ENCODE measurements at places on chromosomes 1 and 21.

GRCh38 chr1:97010566-97011264 is 289.1 kb downstream of the PTBP2 start:
- no peak for DNase-seq

- DNase-seq, result no peak
Measured at GRCh38 chr21:46045154-46045553, 52.8 kb upstream of the COL6A2 start.

GRCh38 chr1:25020851-25021590 is 90.9 kb upstream of the RUNX3 start:
- no peak for DNase-seq

DNA sequence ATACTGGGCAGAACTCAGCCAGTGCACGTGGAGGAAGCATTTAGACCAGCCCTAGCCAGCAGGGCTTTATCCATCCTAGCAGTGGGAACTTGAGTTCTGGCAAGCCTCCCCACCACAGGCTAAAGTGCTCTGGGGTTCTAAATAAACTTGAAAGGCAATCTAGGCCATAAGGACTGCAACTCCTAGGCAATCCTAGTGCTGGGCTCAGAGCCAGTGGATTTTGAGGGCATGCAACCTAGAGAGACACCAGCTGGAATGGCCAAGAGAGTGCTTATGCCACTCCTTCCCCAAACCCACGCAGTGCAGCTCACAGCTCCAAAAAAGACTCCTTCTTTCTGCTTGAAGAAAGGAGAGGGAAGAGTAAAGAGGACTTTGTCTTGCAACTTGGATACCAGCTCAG is 70.5 kb upstream of the APOBEC4 start:
- DNase-seq, result no peak

GRCh38 chr1:226239421-226239820 is 16.0 kb downstream of the MIXL1 start:
- no peak for DNase-seq
